ENCODE measurements at places on chromosomes 12 and 14.

DNA sequence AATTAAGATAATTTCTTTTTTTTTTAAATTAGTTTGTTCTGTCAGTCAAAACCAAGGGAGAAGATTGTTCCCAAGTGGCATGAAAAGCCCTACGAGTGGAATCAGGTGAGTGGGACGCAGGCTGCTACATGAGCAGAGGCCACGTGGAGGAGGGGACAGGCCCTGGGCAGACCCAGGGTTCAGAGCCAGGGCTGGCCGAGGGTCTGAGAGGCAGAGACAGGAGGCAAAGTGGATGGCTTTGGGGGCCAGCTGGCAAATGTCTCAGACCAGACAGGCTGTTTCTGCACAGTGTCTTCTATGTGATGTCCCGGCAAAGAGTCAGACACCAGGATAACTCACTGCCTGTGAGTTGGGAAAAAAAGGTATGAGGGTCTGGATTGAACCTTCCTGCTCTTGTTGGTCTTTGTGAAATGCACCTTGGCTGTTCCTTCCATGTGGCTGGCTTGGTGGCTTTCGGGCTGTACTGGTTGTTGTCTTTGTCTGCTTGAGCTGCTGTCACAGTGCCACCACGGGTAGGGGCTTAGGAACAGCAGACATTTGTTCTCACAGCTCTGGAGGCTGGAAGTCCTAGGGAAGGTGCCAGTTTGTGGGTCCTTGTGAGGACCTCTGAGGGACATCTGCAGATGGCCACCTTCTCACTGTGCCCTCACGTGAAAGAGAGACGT, 35.8 kb upstream of the ASPG start:
- no peak for DNase-seq

DNA sequence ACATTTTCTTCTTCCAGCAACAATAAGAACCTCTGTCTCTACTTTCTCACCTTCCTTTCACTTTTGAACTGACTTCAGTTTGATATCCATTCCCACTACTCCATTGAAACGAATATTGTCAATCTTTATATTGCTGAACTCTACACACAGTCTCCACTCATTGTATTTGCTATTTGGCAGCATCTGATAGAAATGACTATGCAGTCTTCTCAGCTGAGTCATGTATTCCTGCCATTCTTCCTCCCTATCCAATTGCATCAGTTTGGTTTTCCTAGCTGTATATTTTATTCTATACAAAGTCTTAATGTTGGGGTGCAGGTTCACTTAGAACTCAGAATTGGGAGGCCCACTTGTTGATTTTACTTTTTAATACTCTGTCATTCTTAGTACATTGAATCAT, 107.5 kb upstream of the CPNE8 start:
- no peak for DNase-seq

- no peak for DNase-seq
These were observed 1014.8 kb upstream of the FBXO33 start for GRCh38 chr14:40447017-40447416.

GRCh38 chr14:35122696-35123387, 490 bp downstream of the PRORP start:
- peak; percentile 27 for DNase-seq

DNA sequence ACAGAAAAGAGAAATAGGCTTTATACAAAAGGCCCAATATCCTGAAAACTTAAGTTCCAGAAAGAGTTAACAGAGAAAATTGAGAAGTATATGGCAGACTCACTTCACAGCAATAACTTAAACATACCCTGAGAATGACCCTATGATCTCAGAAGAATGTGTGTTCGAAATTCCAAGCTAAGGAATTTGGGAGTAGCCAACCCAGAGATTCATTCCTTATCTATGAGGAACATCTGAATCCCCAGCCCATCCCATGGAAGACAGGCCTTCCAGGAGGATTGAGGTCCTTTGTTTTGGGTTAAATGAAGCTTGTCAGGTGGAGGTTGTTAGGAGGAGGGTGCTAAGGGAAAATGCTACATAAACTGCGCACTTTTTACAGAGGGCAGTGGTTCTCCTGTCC, 7.5 kb upstream of the SAV1 start:
- DNase-seq = no peak

DNA sequence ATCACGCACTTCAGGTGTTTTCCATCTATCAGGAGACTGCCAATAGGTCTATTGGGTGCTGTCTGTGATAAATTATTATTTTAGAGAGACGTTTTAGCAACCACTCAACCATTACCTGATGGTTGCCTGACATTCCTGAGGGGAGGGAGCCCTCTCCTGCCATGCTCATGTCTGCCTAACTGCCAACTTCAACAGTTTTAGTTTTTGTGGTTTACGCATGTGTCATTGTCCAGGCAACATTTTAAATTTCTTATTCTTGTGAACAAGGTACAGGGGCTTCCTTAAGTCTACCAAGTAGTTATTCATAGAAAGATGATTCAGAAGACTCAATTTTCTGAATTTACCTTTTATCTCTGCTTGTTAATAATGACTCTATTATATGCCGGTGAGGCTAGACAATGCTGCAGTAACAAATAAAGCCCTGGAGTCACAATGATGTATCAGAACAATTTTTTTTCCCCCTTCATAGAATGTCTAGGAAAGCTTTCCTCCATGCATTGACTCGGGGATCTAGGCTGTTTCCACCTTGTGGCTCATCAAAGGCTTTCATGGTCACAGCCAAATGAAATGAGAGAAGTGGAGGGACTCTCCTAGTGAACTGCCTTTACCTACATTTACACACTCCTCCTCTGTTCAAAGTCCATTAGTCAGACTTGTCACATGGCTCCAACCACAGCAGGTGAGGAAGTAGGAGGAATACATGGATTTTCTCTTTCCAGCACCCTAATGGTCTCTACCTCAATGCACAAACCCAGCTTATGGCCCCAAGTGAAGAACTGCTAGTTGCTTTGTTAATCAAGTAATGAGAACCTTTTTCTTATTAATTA, 225.8 kb downstream of the CRADD start:
- DNase-seq = no peak

All from HTR-8/SVneo (cell line).